ENCODE measurements at places on chromosomes 6 and 20.

DNA sequence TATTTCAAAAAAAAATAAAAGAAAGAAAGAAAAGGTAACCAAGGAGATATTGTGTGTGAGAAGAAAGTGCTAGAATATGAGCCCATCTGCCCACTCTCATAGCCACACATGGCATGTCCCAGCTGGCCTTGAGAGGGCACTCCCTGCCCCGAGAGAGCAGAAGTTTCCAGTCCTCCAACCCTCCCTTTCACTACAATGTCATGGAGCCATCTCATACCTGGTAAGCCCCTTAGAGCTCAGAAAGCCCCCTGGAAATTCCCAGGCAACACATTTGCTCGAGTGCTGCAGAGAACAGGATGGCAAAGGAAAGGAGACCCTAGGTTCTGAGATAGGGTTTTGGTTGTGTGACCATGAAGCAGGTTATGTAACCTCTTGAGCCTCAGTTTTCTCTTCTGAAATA is 75.8 kb upstream of the RIN2 start:
- no peak for DNase-seq

DNA sequence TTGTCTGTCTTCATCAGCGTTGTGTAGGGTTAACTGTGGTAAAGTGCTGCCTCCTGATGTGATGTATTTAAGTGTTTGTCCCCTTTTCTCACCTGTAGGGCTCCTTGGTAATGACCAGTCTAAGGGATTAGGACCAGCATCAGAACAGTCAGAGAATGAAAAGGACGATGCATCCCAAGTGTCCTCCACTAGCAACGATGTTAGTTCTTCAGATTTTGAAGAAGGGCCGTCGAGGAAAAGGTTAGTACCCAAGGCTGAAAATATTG is 164.2 kb downstream of the JARID2 start:
- DNase-seq: no peak

DNA sequence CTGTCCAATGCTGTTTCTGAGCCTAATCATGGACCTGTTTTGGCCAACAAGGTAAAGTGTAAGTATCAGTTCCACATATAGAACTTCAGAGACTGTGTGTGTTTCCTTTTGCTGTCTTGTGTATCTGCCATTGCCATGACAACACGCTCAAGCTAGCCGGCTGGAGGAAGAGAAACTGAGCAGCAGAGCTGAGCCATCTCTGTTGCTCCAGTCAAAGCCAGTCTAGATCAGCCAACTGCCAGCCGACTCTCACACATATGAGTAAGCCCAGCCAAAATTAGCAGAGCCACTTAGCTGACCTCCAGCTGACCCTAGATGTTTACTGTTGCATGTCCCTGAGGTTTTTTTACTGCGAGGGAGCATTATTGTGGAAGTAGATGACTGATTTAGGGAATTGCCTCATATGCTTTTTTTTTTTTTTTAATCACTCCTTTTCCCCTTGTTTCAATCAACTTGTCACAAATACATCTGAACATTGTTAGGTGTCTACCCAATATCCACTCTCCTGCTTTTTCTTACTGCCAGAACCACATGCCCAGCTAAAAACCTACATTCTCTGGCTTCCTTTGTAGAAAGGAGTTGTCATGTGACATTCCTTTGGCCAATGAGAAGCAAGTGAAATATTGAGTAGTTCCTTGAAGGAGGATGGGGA is 304.3 kb upstream of the SUPT3H start:
- no peak for DNase-seq

DNA sequence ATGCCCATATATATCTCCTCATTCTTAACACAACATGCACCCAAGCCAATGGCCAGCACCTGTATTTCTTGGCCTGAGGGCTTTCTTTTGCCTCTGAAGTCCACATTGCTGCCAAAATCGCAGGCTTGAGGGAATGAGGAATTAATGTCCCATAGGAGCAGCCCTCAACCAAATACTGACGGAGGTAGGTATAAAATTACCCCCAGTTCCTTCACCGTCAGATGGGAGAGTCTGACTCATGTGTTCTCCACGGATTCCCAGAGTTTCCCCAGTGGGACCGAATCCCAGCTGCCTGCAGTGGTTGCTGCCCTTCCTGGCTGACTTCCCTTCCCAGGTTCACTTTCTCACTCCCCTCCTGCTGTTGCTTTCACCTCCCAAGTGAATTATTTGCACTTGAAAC is 602.2 kb upstream of the NOX3 start:
- DNase-seq: no peak

DNA sequence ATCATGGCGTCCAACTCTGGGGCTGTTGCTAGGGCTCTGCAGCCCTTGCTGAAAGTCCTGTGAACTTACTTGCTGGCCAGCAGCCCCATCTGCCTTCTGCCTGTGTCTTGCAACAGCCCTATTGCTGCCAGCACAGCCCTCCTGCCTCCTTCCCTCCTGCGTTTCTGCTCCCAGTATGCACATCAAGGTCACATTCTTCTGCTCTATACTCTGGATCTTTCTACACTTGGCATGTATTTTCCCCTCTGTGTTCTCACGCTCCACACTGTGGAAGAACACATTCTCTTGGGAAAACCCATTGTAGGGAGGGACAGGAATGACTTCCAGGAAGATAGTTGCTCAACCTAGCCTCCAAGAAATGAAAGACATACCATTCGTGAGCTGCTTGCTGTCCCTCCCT is 80.9 kb upstream of the PHACTR2 start:
- DNase-seq: no peak

DNA sequence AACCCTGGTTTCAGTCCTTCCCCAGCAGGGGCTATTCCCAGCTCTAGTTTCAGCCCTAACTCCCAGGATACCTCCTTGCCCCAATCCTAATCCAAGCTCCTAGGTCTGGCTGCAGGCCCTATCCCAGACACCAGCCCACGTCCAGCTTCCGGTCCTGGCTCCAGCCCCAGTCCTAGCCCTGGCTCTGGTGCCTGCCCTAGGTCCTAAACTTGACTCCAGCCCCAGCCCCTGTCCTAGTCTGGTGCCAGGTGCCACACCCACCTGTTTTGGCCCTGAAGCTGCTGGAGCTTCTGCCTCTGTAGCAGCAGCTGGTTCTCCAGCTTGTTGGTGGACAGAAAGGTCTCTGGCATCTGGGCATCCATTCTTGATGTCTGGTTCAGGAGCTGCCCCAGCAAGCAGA is 28.1 kb downstream of the ANGPT4 start:
- DNase-seq: no peak

GRCh38 chr20:53606364-53606985 is 12.8 kb upstream of the ZNF217 start:
- no peak for DNase-seq

DNA sequence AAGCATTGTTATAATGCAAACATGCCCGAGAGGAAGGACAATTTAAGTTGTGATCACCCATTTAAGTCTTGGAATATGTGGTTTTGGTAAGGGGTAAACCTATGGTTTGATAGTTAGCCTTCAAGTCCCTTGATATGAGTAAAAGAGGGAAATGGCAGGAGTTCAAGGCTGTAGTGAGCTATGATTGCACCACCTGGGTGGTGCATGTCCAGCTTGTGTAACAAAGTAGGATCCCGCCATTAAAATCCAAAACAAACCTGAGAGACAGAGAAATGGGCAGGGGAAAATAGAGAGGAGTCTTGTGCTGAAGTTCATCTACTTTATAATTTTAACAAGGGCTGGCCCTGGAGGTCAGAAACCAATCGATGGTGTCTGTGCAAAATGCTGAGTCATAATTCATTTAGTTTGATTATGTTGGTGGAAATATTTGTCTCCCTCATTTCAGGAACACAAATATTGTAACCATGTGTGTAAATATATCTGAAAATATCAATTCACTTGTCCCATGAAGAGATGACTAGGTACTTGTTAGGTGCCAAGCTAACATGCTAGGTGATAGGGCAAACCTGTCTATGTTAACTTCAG is 23.2 kb upstream of the ARMH2 start:
- no peak for DNase-seq

DNA sequence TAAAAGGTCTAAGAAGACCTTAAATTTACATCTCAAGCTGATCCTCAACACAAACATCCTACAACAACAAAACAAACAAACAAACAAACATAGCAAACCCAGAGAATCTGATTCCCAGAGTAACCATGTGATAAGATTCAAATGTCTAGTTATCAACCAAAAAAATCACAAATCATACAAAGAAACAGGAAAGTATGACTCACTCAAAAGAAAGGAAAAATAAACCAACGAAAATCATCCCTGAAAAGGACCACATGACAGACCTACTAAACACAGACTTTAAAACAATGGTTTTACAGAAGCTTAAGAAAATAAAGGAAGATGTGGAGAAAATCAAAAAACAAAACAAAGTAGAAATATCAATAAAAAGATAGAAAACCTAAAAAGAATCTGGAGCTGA is 18.1 kb downstream of the VNN1 start:
- no peak for DNase-seq

- DNase-seq: no peak
These were observed 299.7 kb downstream of the BTBD3 start for GRCh38 chr20:12217382-12217781.

GRCh38 chr6:139549561-139550070 is 175.2 kb upstream of the CITED2 start:
- DNase-seq: no peak

- no peak for DNase-seq
These were observed 21.6 kb upstream of the TRIM27 start for GRCh38 chr6:28945349-28945748.

- DNase-seq: no peak
These were observed at the start of gene SIRPB2 for GRCh38 chr20:1491281-1491840. TSS of gene SIRPB2 (minus strand) at chr20:1491420. CDS start at chr20:1491359, 61 bp downstream.

GRCh38 chr6:11132194-11132888 is 20.8 kb upstream of the ERVFRD-1 start:
- DNase-seq: no peak

DNA sequence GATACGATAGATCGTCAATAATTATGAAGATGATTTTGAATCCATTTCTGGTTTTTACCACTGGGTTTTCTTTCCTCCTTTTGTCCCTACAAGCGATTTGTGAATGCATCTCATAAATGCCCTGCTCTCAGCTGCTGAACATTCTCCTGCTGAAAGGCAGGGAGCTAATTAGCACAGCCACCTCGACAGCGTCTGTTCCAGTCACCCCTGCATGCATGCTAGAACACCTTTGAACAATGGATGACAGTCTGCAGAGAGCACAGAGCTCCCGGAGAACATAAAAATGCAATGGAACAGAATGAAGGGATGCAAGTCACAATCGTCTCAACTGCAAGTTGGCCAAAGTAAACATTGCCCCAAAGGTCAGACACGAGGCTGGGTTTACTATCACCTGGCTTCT is 105.8 kb downstream of the SLC35B3 start:
- peak; percentile 23 for DNase-seq

GRCh38 chr6:75503291-75503690 is 9.7 kb upstream of the FILIP1 start:
- no peak for DNase-seq

DNA sequence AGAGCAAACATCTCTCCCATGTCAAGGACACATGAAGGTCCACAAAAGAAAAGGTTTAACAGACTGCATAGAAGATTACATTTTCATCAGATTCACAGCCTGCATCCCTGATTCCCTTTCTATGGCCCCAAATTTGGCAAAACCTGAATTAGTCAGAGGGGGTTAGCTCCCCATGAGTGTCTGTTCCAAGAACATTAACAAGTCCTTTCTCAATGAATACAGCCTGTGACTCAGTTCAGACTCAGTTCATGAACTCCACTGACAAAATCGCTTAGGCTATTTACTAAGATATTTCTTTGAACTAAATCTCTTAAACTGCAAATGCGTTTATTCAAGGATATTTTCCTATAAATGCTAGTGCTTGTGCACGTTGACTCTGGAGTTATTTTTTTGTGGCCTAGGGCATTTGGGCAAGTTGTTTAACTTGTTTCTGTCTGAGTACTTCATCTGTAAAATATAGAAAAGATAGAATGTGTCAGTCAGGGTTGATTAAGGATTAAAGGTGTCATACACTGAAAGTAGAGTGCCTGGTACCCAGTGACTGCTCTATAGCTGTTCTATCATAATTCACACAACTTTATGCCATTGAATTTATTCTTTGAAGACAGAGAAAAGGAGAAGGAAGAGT is 422.6 kb downstream of the HTR1B start:
- DNase-seq: no peak

DNA sequence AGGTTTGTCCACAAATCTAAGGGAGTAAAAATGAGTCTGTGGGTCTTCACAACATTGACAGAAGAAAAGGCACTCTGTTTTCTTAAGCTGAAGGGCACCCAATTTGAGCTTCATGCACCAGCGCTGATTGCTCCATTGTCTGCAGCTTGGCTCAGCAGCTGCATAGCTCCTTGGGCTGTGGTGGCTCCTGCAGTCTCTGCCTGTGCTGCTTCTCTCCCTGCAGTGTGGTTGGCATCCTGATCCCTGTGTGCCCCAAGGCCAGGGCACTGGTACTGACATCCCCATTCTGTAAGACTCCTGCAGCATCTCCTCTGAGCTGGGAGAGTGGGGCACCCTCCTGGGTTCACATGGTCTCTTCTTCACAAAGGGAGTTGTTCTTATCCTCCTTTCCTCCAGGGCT is 83.2 kb upstream of the B3GAT2 start:
- peak; percentile 65 for DNase-seq

- no peak for DNase-seq
These were observed 10.5 kb downstream of the PLN start for GRCh38 chr6:118558464-118559217.

DNA sequence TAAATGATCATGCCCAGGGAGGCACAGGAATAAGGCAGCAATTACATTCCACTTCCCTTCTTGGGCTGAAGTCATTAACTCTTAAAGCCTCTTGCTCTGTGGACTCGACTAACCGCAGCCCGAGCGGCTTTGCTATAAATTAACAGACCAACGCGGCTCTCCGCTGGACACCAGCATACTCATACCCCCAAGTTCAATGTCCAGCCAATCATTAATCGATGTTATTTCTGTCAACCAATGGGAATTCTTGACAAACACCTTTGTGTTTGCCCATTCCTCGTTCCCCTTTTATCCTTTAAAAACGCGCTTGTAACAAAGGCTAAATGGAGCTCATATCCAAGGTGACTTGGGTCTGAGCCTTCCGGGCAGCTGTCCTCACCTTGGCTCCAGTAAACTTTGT is 183.1 kb upstream of the RALGAPA2 start:
- DNase-seq: no peak

GRCh38 chr20:3813848-3814581 is 6.3 kb upstream of the AP5S1 start:
- DNase-seq: no peak

GRCh38 chr6:138882369-138883017 is 86.6 kb downstream of the ECT2L start:
- DNase-seq: no peak

GRCh38 chr6:35203680-35204079 is 10.1 kb upstream of the SCUBE3 start:
- DNase-seq: no peak

DNA sequence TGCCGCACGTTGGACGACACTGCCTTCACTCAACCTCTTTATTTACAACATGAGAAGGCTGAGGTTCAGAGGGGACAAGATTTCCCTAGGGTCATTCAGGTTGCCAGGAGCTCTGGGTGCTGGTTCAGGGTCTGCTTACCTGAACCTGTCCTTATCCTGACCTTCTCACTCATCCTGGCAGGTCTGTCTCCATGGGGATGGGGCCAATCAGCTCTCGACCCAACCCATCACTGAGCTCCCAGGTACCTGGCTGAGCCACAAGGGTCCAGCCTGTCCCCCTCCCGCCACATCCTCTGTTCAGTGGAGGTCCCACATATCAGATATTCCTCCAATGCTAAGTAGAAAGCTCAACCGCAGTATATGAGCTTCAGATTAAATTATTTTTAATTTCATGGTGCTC is 225.6 kb downstream of the ANKRD60 start:
- DNase-seq: no peak

GRCh38 chr20:57007171-57007540 is 259.3 kb downstream of the BMP7 start:
- DNase-seq: no peak
